NCI-H2107 (cell line): ENCODE measurements at places on chromosomes 3 and 15.

- no peak for DNase-seq
These were observed 530.2 kb downstream of the SOX2 start for GRCh38 chr3:182241766-182242488.

GRCh38 chr3:185705498-185705897, 119.3 kb downstream of the IGF2BP2 start:
- no peak for DNase-seq

- no peak for DNase-seq
These were observed 1196.3 kb upstream of the GBE1 start for GRCh38 chr3:82957696-82958095.

DNA sequence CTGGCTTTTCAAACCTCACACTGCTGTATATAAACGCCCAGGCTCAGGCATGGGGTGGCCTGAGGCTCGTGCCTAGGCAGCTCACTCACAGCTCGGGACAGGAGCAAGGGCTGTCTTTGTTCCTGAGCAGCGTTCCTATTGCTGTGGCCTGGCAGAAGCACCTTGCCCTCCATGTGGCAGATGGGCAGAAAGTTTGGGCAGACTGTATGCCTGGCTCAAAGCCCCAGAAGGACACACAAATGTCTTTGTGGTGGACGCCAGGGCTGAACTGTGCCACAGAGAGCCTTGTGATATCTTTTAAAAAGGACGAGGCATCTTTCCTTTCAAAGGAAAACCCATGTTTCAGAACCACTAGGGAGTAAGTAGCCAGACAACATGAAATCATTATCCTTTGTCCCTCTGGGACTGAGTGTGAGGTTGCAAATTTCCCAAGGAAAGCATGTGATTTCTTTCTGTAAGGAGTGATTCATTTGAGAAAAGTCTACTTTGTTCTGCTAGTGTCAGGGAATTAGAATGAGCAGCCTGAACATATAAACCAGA, 29.3 kb upstream of the UBE2E1 start:
- DNase-seq: no peak

DNA sequence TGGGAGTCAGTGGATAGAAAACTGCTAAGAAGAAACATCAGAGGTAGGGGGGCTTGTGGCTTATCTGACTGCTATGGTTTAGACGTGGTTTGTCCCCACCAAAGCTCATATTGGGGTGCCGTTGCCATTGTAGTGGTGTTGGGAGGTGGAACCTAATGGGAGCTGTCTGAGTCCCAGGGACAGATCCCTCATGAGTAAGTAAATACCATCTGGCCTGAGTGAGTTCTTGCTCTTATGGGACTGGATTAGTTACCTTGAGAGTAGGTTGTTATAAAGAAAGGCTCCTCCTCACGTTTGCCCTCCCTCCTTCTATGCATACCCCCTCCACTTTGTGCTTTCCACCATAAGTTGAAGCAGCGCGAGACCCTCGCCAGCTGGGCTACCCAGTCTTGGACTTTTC, 53.4 kb upstream of the VILL start:
- no peak for DNase-seq

DNA sequence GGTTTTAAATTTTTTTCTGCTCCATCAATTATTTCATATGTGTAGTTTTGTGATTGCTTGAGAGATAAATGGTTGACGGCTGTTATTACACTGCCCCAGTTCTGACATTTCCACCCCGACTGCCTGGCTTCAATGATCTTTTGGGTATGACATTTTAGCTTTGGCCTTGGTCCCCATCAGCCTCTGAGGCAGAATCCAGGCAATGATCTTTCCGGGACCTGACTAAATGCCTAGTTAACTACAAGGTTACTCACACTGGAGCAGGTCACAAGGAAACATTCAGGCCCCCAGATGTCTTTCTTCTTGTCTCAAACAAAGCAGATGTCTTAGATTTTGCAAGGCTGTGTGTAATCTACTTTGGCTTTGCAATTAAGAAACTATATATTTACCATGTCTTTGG, 61.1 kb upstream of the TMCO5A start:
- no peak for DNase-seq

DNA sequence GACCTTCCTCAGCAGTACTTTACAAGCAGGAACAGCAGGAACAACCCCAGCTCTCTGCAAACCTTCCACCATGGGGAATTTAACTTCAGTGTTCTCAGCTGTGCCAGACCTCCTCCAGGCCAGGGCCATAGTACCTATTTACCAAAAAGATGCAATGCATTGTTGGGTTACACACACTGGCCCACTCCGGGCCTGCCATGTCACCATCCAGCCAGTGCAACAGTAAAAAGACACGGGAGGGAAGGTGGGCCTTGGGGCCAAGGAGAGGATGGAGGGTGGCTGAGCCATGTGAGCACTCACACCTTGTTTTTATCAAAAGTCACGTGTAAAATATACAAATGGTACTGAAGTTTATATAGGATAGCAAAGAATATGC, 157.0 kb downstream of the GABRB3 start:
- no peak for DNase-seq
